Frontal cortex (tissue), 4 donors: ENCODE measurements at places on chromosomes 13 and 19. TPM values are rescaled to one million over a fixed set of nuclear protein-coding genes. Genes with fewer than 3 reads are reported as not detected.

DNA sequence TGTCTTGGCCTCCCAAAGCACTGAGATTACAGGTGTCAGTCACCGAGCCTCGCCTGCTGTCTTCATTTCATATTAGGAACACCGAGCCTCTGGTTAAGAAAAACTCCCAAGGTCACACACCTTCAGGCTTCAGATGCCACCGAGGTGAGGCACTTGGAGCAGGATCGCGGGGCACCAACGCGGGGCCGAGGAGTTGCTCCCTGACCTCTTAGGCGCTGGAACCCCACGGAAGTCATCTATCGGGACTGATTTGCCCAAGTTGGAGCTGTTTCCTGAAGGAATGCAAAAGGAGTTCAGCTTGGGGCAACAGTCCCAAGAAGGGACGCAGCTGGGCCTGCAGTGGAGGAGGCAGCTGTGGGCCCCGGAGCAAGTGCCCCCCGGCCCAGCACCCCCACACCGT lies 50.3 kb upstream of the XPO4 start:
- DNase-seq, result no peak

GRCh38 chr19:5850743-5851293 lies 431 bp downstream of the FUT3 start:
- DNase-seq, result no peak

- DNase-seq, result no peak
Measured at GRCh38 chr13:42539670-42540069, 34.3 kb upstream of the TNFSF11 start.

GRCh38 chr19:47470447-47471195 lies 1.1 kb downstream of the SLC8A2 start:
- DNase-seq, result no peak

GRCh38 chr19:38849860-38850435 lies at the start of gene HNRNPL:
Gene HNRNPL (minus strand): TSS chr19:38849986. CDS start chr19:38849966, 20 bp downstream.
- DNase-seq, result peak; percentile 96

DNA sequence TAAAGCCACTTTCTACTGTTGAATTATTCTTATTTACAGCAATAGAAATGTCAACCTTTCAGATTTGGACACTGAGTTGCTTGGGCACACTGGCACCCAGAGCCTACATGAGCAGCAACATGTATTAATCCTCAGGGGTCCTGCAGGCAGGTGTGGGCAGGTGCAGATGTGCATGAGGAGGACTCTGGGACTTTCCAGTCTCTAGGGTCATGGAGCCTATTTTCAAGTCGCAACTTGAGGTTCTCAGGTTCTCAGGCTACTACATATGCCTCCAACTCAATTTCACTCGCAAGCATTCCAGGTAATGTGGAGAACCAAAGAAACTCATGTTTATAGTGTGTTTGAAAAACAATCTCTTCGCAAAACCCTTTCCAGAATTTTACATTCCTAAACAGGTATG lies 73.2 kb downstream of the STARD13 start:
- no peak for DNase-seq

DNA sequence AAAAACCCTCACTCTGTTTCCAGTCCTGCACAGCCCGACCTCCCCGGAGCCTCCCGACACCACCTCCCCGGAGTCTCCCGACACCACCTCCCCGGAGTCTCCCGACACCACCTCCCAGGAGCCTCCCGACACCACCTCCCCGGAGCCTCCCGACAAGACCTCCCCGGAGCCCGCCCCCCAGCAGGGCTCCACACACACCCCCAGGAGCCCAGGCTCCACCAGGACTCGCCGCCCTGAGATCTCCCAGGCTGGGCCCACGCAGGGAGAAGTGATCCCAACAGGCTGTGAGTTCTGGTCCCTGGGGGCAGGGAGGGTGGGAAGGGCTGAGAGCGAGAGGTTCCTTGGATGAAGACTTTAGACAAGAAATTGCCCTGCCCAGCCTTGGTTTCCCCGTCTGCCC lies 5.4 kb downstream of the MADCAM1 start:
- no peak for DNase-seq

DNA sequence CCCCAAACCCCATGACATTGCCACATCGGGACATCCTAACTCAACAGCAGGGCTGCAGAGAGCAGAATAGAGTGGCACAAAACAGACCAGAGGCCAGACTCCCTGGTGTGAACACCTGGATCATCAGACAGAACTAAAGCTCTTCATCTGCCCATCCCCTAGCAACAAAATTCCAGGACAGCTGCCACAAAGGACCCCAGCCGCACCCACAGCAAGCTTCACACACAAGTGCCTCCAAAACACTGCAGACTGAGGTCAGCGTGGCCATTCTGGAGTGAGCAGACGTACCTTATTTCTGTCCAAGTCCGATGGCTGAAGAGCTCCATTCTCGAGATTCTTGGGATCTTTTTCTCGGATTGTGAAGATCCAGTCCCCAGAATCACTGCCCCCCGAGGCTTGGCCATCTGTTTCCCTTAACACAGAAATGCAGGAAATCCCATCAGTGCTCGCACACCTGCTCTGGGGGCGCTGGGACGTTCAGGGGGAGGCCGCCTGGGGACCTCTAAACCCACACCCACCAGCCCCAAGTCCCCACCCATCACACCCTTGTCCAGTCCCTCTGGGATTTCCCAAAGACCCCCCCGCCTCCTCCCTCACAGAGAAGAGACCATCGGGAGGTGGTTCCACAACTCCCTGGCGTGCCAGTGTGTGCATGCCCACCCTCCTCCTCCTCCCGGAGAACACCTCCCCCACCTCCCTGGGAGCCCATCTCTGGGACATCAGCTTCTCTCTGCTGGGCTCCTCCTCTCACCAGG lies 115.2 kb downstream of the STK24 start:
- DNase-seq, result no peak

GRCh38 chr13:21541980-21542379 lies 62.0 kb downstream of the MICU2 start:
- DNase-seq, result no peak

DNA sequence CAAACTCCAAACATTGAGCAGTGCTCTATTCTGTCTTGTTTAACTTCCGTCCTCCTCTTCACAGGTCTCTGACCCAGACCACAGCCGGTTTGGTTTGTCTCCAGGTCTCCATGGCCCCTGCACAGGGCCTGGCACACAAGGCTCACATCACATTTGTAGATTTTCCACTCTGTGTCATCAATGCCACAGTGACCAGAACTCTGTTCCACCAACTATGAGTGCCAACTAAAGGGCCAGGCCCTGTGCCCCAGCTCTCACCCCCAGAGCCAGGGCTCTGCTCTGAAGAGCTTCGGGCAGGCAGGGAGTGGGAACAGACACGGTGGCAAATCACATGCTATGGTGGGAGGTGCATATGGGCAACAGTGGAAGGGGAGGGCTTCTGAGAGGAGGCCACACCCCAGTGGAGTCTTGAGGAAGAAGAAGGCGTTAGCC lies 16.0 kb downstream of the SMG9 start:
- DNase-seq, result no peak

- DNase-seq, result no peak
Measured at GRCh38 chr13:30158774-30159445, 148.4 kb downstream of the KATNAL1 start.

DNA sequence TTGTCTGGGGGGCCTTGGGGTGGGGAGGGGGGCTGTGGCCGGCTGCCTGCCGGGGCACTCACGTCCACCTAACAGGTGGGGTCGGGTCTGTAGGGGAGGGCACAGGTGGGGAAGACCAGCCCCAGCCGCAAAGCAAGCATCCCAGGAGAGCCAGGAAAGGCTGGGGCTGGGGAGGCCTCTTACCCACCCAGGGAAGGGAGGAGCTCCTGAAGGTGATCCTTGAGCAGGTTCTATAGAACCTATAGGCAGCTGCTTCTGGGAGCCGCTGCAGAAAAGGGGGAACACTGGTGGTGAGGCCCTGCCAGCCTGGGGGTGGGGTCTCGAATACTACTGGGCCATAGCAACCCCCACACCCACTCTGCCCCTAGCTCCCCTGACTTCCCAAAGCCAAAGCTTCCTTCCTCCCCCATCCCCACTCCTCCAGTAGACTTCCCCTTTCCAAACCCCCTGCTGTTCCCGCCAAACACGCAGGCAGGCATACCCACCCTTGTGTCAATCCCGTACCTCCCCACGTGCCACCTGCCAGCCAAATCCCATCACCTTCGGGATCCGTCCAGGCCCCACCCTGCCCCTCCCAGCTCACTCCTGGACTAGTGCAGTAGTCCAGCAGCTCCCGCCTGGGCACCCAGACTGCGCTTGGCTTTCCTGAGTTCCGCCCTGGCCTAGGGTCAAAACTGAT lies 5.6 kb downstream of the KLF16 start:
- DNase-seq, result no peak

DNA sequence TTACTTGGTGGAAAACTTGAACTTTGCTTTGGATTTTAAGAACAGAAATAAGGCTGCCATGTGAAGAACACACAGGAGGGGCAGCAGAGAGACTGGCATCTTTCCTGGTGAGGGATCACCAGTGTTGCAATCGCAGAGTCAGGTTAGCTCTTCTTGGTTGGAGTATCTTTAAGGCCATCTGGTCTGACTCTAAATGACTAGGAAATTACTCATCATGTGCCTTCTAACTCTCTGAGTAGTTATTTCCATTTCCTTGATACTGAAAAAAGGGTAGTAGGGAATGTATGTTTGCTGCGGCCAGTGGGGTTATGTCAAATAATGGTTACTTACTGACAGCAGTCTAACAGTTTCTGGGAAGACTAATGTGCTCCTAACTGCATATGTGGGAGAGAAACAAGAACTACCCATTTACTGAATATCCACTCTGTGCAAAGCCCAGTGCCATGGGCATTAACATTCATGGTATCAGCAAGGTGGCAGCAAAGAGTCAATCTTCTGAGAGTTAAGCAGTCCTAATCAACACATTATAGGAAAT lies 122.1 kb downstream of the COG6 start:
- DNase-seq, result no peak

GRCh38 chr13:109874484-109875454 lies 88.4 kb upstream of the IRS2 start:
- no peak for DNase-seq

GRCh38 chr19:45547965-45548609 lies 36.5 kb downstream of the OPA3 start:
- no peak for DNase-seq

DNA sequence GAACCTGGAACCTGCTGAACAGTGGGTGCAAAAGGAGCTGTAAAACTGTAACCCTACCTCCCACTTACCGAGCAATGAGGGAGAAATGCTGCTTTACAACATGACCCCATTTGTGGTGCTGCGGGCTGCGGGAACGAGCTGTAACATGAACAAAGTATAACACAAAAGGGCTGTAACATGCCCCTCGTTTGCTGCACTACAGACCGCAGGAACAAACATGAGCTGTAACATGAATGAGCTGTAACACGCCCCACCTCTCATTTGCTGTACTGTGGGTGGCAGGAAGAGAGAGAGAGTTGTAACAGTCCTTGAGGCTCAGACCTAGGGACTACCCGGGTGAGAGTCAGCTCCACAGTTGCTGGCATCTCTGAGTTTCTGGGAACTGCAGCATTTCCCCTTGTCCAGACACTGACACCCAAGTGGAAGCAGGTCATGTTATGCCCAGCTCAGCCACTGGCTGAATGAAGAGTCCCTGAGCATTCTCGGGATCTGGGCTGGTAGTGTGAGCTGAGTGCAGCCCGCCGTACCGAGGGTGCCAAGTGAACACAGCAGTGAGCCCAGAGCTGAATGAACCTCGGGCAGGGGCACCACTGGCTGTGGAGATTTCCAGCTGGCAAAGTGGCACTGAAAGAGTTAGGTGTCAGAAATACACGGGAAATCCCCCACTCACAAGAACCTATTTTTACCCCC lies 1385.3 kb upstream of the SPRY2 start:
- no peak for DNase-seq

GRCh38 chr19:52613299-52613906 lies 24.8 kb downstream of the ZNF83 start:
- no peak for DNase-seq

- DNase-seq, result no peak
Measured at GRCh38 chr19:17692566-17692965, 4.4 kb upstream of the UNC13A start.

DNA sequence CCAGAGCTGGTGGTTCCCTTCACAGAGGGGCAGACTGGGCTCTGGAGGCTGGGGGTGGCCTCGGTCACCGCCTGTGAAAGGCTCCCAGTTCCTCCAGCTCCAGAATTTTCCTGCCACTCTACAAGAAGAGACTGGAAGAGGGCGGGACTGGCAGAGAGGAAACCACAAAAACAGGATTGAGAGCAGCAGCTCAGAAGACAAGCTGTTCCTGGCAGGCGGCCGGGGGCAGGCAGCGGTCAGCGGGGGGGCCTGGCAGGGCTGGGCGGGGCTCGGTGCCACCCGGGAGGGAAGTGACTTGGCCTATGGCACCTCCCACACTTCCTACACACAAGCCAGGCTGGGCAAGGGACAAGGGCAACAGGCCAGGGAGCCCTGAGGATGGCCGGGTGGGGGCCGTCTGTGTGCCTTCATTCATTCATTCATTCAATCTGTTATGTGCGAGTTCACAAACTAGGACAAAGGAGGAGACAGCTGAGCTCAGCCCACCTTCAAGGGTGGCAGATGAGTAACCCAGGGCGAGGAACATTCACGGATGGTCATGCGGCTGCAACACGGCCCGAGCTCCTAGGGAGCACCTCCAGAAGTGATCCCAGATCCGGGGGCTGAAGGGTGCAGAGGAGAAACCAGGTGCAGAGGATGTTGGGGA lies 16.9 kb upstream of the BTBD2 start:
- peak; percentile 87 for DNase-seq

GRCh38 chr13:91115776-91116175 lies 231.7 kb upstream of the MIR17HG start:
- DNase-seq, result no peak

DNA sequence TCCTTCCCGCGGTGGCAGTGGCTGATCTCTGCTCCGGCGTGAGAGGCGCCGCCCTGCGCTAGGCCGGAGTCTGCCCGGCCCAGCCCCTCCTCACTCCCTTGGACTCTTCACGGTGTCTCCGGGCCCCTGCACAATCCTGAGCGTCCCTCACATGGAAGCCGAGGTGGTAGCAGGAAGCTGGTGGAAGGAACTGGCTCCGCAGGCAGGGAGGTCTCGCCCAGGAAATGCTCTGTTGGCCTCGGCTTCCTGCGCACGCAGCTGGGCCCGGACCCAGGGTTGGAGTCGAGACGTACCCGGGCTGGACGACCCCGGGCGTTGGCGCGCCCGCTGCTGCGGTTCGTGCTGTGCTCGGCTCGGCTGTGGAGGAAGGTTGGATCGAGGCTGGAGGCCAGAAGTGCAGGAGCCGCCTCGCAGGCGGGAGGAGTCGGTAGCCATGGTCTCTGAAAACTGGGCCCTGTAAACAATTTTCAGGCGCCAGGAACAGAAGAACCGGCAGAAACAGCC lies 46.3 kb downstream of the ZNF724 start:
- no peak for DNase-seq

The SERPINE3 gene
- 0.41 TPM for total RNA-seq

The PSG1 gene
- not detected for total RNA-seq

The CBY2 gene
- not detected for total RNA-seq

The CDX2 gene
- total RNA-seq, result not detected

The NCR1 gene
- total RNA-seq, result not detected

The ALKBH6 gene
- total RNA-seq, result 9.0 TPM

The SLC25A41 gene
- total RNA-seq, result 0.41 TPM

The ZNF667 gene
- total RNA-seq, result 28.5 TPM

The ZNF442 gene
- 4.9 TPM for total RNA-seq
